ENCODE measurements at places on chromosomes 7 and 10.

DNA sequence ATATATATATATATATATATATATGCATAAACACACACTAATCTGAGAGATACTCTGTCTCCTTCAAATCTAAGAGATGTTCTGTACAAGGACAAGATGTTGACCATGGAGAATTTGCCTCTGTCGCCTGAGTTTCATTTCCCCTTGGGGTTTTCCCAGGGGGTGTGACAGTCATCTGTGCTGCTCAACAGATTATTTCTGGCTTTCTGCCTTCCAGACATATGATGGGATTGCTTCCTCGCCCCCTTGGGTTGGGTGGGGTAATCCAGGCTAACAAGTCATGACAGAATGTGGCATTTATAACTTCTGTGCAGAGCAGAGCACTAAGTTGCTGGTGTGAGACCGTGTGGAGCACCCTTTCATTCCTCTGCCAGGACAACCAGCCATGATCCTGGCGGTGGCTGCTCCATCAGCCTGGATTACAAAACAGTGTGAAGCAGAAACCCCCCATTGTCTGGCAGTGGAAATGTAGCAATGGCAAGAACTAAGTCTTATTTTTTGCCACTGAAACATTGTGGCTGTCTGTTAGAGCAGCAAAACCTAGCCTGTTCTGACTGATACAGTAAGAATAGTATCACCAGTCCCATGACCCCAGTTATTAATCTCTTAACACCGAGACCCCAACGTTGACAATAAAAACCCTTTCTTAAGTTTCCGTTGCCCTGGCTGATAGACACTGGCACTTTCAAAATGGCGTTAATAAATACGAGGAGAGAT lies 13.7 kb upstream of the USP6NL start:
- no peak for DNase-seq

- no peak for DNase-seq
Measured at GRCh38 chr10:17418249-17418648, 36.1 kb downstream of the ST8SIA6 start.

DNA sequence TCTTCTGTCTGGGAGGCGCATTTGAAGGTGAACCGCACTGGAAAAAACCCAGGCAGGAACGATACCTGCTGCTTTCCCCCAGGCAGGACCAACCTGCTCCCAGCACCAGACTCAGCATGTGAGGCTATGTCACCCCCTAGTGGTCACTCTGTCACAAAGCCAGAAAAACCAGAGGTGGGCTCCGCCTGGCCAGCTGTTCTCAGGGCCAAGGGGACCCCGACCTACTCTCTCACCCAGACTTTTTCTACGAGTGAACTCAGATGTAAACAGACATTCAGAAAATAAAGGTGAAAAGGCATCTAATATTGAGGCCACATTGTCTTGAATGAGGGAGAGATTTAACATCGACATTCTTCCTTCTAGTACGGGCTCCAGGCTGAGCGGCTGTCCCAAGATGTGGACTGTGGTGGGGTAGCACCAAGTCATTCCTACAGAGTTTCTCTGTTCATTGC lies 117.3 kb downstream of the PRKAG2 start:
- DNase-seq: peak; percentile 25

- no peak for DNase-seq
Measured at GRCh38 chr7:45972629-45973312, 51.7 kb upstream of the IGFBP3 start.

GRCh38 chr10:67914777-67915340 lies 30.4 kb downstream of the SIRT1 start:
- no peak for DNase-seq

- no peak for DNase-seq
Measured at GRCh38 chr10:129024046-129024445, 443.0 kb upstream of the MGMT start.

DNA sequence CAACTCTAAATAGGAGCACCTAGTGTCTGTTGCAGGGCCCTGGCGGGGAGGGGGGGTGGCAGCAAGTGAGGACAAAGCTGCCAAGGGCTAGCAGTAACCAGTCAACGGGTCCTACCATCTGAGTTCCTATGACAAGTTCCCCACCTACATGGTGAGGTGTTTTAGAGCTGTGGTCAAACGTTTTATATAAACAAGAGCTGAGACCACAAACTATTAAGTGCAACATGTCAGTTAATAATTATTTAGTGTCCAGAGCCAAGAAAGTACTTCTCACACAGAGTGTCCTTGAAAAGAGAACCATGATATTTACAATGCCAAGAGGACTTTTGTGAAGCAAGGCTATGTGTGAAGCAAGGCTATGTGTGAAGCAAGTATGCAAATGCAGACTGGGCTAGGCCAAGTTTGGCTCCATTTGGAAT lies 434.7 kb downstream of the TNS3 start:
- no peak for DNase-seq

DNA sequence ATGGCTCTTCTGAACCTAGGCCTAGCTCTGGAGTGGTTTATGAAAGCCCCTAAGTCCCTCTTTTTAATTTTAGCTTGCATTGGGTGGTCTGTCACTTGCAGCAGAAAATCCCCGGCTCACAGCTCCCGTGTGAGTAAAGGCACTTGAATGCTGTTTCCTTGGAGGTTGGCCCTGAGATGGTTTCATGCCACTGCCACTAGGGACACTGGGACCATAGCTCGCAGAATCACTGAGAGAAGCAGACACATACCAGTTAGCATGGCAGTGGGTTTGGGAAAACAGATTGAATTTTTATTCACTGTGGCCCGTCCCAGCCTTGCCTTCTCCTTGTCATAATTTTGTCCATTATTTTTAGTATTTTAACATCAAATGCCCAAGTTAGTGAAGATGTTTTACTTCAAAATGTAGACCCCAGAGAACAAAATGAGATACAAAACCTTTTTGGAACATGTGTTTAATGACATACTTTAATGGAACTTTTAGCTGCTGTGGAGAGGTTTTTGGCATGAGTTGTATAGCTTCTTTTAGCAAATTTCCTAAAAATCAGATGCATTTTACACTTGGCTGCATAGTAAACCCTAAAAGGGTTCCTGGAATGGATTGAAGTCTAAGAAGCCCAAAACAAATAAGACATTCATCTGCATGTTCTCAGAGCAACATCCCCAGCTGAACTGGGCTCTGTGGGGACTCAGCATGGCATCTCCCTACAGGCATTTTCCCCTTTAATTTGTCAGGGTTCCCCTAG lies 259.7 kb upstream of the PITRM1 start:
- DNase-seq: no peak

DNA sequence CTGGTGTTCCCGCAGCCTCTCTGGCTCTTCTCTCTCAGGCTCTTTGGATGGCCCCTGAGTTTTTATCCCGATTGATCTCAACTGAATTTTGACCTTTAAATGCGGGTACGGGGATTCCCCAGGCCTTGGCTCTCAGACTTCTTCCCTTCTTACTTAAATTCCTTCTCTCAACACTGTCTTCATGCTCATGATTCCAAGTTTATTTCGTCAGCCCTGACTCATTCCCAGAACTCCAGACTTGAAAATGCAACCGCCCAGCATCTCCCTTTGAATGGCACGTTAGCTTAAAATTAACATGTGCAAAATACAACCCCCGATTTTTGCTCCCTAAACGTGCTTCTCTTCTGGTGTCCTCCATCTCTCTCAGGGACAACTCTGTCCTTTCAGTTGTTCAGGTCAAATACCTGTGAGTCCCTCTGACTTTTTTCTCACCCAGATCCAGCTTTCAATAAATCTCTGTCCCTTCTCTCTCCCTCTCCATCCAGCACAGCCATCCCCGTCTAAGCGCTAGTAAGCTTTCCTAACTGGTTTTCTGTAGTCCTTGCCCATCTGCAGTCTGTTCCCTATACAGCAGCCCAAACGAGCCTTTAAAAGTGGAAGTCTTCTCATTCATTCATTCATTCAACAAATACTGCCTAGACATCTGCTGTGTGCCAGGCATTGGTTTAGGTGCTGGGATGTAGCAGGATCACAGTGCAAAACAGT lies 7.1 kb downstream of the HECW1 start:
- no peak for DNase-seq

- no peak for DNase-seq
Measured at GRCh38 chr7:130909161-130909836, 175.3 kb upstream of the KLF14 start.

- no peak for DNase-seq
Measured at GRCh38 chr10:71933651-71934050, 30.5 kb upstream of the CHST3 start.

- DNase-seq: peak; percentile 21
Measured at GRCh38 chr10:33330543-33331378, 3.7 kb downstream of the NRP1 start.
